ENCODE measurements at places on chromosomes 3 and 15. TPM values are rescaled to one million over a fixed set of nuclear protein-coding genes. Genes with fewer than 3 reads are reported as not detected.

DNA sequence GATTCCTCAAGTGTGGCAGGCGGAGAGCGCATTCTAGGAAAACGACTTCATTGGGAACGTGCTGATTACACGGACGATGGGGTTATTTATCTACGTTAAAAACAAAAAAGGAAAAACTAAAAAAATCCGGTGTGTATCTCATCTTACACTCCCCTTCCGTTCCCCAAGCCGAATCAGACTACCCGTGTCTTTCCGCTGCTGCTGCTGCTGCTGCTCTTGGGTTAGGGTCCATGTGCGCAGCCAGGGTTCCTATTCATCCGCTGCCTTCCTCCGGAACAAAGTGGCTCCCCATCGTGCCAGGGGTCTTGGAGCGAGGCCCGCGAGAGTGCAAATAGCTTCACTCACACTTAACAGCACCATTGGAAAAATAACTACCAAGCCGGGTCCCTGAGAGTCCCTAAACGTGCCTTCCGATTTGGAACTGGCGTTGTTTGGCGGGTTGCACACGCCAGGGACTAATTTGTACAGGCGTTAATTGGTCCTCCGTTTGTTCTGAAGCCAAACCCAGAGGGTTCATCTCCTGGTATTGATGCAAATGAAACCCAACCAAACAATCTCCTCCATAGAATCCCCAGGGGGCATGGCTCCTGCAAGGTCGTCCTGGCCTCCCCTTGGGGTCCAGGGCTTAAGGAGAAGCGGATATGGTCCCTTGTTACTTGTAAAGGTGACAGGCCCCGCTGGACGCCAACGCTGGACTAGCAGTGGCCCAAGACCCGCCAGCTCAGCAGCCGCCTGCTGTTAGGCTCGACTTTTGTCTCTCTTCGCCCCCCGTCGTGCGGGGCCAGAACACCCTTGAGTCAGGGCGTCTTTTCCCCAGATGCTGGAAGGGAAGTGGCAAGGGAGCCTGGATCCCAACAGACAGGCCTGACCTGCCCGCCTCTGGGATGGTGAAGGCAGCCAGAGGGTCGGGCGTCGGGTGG, 11.0 kb upstream of the ONECUT1 start:
- no peak overlapping the region for H3K4me3 ChIP-seq
- H3K36me3 ChIP-seq, result no peaks in the 10 kb centered on the region
- H3K27me3 ChIP-seq, result no peaks in the 10 kb centered on the region
- no peak overlapping the region for H3K27ac ChIP-seq
- peaks cover 15% of the 10 kb centered on the region for H3K4me1 ChIP-seq
- no peak for DNase-seq

THRB gene
- total RNA-seq, result 1.3 TPM

- H3K36me3 ChIP-seq, result no peaks in the 10 kb centered on the region
- peak; percentile 33 for DNase-seq
- no peak overlapping the region for H3K27ac ChIP-seq
- H3K27me3 ChIP-seq, result no peaks in the 10 kb centered on the region
- no peak overlapping the region for H3K4me3 ChIP-seq
Measured at GRCh38 chr3:141305436-141305835, 62.9 kb upstream of the ZBTB38 start.

NR2E3 gene
- 4.3 TPM for total RNA-seq

TLR9 gene
- 0.25 TPM for total RNA-seq

Data from testis (tissue), 5 donors.